ENCODE measurements at places on chromosomes 7 and 10. TPM values are rescaled to one million over a fixed set of nuclear protein-coding genes. Genes with fewer than 3 reads are reported as not detected.

GRCh38 chr7:143477501-143478150, at the start of gene TAS2R41:
TSS of gene TAS2R41 (plus strand) at chr7:143477873. CDS start at chr7:143477873, 0 bp downstream.
- H3K27me3 ChIP-seq, result no peaks in the 10 kb centered on the region
- H3K4me1 ChIP-seq, result no peaks in the 10 kb centered on the region
- H3K4me3 ChIP-seq, result no peak within 1 kb of the TSS
- H3K36me3 ChIP-seq, result no peaks in the 10 kb centered on the region
- H3K27ac ChIP-seq, result no peak within 1 kb of the TSS

DNA sequence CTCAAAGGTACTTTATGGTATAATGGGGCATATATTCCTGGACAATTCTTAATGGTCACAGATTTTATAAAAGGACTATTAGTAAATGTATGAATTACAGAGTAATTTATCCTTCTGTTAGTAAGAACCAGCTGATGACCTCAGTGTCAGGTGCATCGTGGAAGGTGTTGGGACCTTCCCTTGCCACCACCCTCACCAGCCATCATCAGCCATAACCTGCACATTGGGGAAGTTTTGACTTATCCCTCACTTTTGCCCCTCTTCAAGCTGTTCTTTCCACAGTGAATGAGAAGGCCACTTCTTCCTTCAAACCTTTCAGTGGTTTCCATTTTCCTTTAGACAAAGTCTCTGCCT, 52.2 kb downstream of the FIGNL1 start:
- peaks cover 24% of the 10 kb centered on the region for H3K27me3 ChIP-seq
- no peak for DNase-seq
- H3K4me3 ChIP-seq, result no peak overlapping the region

Gene CRHR2
- total RNA-seq, result 0.40 TPM

Gene KLLN
- 0.22 TPM for total RNA-seq

Gene AEBP1
- 74.0 TPM for total RNA-seq

Gene SEMA3C
- total RNA-seq, result 270 TPM

Gene INSYN2A
- 0.62 TPM for total RNA-seq

Gene CYP3A7
- 0.58 TPM for total RNA-seq
